ENCODE measurements at places on chromosomes 2 and 18.

GRCh38 chr18:4385876-4386275, 69.2 kb downstream of the DLGAP1 start:
- no peak for DNase-seq

- no peak for DNase-seq
These were observed 24.5 kb downstream of the MYO3B start for GRCh38 chr2:170202437-170202836.

- DNase-seq: no peak
These were observed 447.4 kb downstream of the EPHA4 start for GRCh38 chr2:221124532-221125240.

DNA sequence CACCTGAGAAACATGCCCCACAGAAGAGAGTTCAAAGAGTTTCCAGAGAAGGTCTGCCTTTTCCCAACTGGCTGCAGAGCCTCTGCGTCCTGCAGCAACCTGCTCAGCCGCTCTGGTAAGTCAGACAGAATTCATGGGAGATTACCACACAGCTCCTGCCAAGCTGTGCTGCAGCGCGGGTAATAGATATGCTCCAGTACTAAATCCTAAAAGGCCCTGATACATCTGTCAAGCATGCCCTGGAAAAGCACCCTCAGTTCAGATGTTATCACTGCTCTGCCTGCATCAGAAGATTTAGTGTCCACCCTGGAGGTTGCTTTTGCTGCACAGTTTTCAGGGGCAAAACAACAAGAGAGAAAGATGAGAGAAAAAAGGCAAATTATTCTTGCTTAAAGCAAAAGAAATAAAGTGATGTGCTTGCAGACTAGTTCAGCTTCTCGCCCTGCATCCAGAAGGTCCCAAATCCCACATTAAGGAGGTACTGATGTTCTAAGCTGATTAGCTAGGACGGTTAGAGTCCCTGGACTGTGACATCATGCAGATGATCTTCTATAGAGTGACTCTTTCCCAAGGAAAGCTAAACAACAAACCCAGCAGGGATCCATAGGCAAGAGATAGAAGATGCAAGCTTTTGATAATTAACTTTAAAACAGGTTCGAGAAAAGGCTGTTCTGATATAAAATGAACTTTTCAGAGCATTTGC, 488.6 kb downstream of the BCL11A start:
- no peak for DNase-seq

DNA sequence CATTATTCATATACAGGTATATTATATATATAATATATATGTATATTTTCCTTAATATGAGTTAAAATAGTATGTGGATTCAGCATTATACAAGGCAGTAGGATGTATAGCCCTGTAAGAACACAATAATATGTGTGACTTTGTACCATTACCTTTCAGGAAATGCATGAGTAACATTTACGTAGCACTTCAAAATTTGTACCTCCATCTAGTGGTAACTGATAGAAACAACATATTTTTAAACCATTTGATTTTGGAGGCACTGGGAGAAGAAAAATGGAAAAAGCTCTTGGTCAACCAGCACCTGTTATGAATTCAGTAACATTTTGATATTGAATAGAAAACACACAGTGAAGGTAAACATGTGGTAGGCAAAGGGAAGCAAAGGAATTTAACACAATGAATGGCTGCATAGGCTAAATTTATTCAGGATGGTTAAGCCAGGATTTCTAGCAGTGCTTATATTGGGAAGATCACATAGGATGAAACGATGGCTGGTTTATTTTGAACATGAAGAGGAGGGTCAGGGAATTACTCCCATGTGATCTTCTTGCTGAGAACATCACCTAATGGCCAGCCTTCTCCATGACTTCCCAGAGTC, 565.5 kb downstream of the CCDC85A start:
- DNase-seq: no peak

DNA sequence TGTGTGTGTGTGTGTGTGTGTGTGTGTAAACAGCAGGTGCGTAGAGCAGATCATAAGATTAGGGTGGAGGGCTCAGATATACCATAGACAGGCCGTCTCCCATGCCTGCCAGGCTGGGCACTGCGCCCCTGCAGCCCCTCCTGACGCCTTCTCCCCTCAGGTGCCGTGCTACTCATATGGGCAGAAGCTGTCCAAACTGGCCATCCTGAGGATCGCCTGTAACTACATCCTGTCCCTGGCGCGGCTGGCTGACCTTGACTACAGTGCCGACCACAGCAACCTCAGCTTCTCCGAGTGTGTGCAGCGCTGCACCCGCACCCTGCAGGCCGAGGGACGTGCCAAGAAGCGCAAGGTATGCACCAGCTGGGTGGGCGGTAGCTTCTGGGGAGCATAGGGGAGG, 10.0 kb downstream of the ATOH8 start:
- DNase-seq: no peak

GRCh38 chr18:55318951-55319441, 269.0 kb downstream of the TCF4 start:
- no peak for DNase-seq

DNA sequence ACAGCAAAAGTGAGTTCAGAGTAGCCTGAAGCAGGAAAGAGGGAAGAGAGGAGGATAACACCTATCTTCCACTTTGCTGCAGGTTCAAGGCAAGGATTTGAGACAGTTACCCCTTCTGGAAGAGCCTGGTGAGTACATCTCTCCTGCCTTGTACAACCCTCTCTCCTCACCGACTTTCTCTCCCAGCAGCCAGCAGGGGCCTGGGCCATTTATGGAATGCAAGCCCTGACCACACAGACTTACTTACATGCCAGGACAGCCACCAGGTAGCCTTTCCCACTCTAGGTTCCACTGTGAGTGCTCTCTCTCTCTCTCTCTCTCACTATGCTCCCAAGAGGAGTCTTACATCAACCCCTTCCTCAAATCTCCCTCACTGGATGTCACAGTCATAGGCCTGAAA, 57.0 kb downstream of the BCL11A start:
- DNase-seq: no peak

GRCh38 chr2:85675866-85676548, 8.0 kb upstream of the SFTPB start:
- DNase-seq: no peak

GRCh38 chr18:79936641-79937040, 14.8 kb downstream of the SLC66A2 start:
- DNase-seq: no peak

- no peak for DNase-seq
These were observed 286.6 kb upstream of the HDAC4 start for GRCh38 chr2:239687441-239687840.

DNA sequence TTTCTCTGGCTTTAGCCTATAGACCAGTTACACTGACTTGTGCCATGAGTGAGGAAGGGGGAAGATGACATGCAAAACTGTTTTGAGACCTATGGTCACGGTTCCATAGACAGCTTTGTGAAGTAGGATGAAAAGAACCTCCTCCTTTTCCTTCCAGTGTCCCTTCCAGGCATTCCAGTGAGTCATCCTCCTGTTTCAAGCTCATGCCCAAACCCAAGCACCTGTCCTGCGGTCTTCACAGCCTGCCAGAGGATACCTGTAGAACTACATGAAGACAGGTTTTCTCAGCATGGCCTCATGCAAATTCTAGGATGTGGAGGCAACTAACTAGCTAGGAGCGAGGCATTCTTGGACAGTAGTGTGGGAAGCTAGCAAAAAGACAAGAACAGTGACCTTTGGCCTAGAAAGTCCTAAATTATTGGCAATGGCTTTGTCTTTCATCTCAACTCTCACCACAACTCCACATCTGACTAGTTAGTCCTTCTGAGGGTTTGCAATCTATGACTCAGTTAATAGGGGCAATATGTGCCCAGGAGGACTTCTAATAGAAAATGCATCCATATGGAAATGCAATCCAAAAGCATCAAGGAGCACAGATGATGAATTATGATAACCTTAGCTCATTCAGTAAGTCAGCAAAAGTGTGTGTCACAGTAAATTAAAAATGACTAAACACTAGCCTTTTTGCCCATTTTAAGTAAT, 154.7 kb downstream of the RBM43 start:
- DNase-seq: no peak

- DNase-seq: no peak
These were observed 667.6 kb upstream of the ACVR2A start for GRCh38 chr2:147177071-147177857.

- no peak for DNase-seq
These were observed 3.5 kb upstream of the ARHGAP15 start for GRCh38 chr2:143125717-143126116.

GRCh38 chr2:231127936-231128335, 3.1 kb upstream of the HTR2B start:
- no peak for DNase-seq

GRCh38 chr2:239543702-239544101, 142.9 kb upstream of the HDAC4 start:
- DNase-seq: no peak

DNA sequence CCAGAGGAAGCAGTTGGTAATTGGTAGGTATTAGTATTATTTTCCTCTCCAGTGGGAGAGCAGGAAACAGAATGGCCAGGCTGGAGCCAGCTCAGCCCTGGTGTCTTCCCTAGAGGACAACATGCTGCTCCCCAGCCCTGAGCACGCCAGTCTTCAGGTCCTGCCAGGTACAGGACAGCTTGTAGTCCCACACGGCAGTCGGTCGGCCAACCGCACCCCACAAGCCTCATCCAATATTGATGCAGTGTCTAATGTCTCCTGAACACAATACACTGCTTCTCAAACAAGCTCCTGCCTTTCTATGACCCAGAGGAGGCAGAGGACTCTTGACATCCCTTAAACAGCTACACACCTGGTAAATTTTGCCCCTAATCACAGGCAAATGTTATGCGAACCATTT, 71.0 kb upstream of the PPP1CB start:
- DNase-seq: no peak

GRCh38 chr2:5969303-5969702, 277.1 kb downstream of the SOX11 start:
- DNase-seq: no peak

DNA sequence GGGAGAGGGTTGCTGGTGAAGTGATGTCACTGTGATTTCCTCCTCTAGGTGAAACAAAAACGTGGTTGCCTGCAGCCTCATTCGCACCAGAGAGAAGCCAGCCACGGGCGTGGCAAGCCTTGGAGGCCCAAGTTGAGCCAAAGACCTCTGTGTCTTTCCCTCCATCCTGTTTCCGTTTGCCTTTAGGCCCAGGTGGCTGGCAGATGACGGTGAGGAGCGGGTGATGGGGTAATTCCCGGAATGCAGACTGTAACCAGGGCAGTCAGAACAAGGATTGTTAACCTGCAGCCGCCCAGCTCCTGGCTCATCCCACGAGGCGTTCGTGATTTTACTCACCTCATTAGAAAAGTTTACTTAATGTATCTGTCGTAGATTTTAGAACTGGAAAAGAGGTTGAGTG, 14.4 kb downstream of the CTIF start:
- no peak for DNase-seq

DNA sequence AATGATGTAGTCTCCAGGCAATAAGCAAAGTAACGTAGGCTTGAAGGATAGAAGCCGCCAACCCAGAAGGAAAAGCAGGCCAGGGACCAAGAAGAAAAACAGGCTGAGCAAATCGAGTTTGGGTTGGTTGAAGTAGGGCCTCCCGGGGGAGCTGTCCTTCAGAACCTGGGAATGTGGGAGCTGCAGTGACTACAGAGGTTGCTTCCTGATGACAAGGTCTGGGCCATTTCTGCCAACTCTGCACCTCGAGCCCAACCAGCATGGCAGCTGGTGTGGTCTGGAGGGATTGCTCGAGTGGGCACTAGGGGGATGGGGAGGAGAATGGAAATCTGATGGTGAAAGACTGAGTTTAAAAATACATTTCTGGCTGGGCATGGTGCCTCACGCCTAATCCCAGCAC, 14.1 kb downstream of the ACMSD start:
- no peak for DNase-seq

DNA sequence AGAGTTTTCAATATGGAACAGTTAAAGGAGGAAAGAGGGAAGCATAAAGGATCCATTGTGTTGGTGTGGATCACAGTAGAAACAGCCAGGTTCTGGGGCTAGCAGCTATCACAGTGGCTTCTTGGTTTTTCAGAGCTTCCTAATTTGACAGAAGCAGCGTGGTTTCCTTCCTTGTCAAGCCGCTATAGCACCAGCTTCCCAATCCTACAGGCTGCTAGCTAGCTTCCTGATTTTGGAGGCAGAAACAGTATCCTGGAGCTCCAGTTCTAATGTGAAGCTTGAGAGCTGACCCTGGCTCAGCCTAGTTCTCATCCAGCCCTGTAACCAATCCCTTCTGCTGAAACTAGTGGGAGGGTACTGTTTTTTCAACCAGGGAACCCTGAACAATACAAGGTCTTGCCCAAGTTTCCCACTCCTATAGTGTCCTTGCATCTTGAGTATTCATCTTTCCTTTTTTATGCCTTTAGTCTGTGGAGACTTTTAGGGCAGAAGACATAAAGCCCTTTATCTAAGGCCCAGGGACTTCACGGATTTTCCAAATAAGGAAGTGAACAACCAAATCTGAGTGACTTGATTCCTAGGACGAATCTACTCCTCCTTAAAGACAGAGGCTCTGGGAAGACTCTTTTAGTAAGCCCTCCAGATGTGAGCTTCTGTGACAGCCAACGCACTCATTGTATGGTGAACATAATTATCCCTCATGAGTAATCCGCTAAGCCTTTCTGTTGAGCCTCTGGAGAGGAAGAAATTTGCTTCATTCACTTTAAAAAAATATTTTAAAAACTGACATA, 33.8 kb downstream of the CCDC93 start:
- no peak for DNase-seq

- DNase-seq: no peak
These were observed 90.3 kb downstream of the TACR1 start for GRCh38 chr2:75108937-75109482.

DNA sequence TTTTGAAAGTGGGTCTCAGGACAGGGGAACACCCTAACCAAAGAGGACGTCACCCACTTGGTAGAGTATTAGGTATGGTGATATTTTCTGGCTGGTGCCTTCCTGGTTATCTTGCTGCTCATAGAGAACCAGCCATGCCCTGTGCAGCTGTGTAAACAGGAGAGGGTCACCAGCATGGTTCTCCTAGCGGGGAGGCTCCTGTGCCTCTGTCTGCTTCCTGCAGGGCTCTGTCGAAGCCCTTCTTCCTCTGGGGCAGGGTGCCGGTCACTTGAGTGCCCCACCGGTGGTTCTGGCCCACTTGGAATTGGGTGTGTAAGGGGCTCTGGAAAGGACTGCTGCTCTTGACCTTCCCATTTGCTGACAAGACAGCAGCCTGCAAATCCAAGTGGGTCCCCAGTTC, 131.6 kb upstream of the MSH6 start:
- no peak for DNase-seq

Data from activated T-helper 9 cell treated with anti-CD3 and anti-CD28 coated beads, Interleukin-2, amount 50 U/mL, for 16 hours (primary cell).